T-helper 2 cell treated with Interferon-gamma antibody and Interleukin-4, amounts not matched to agents 100 ng/mL and 5 ng/mL, for 36 hours (primary cell): ENCODE measurements at places on chromosomes 1 and 21. TPM values are rescaled to one million over a fixed set of nuclear protein-coding genes. Genes with fewer than 3 reads are reported as not detected.

The SKI gene
- total RNA-seq: 61.6 and 62.6 TPM in 2 replicates

The MMP23B gene
- 0.82 and 2.5 TPM in 2 replicates for total RNA-seq

The GNAT2 gene
- total RNA-seq: not detected in 2 replicates

The CCDC185 gene
- not detected in 2 replicates for total RNA-seq

The SIK1 gene
- 3.4 and 3.8 TPM in 2 replicates for total RNA-seq

The GBP7 gene
- total RNA-seq: not detected in 2 replicates

The PIK3C2B gene
- 16.3 and 17.1 TPM in 2 replicates for total RNA-seq

The NECTIN4 gene
- total RNA-seq: 0.05 and 0.18 TPM in 2 replicates

The CRNN gene
- not detected in 2 replicates for total RNA-seq

The THEM5 gene
- not detected in 2 replicates for total RNA-seq

The GOLT1A gene
- total RNA-seq: not detected in 2 replicates

The SCAMP3 gene
- total RNA-seq: 89.7 and 96.1 TPM in 2 replicates
